ENCODE measurements at places on chromosomes 2 and 18. TPM values are rescaled to one million over a fixed set of nuclear protein-coding genes. Genes with fewer than 3 reads are reported as not detected.

TCF23 gene
- 0.49 TPM for polyA plus RNA-seq

DNA sequence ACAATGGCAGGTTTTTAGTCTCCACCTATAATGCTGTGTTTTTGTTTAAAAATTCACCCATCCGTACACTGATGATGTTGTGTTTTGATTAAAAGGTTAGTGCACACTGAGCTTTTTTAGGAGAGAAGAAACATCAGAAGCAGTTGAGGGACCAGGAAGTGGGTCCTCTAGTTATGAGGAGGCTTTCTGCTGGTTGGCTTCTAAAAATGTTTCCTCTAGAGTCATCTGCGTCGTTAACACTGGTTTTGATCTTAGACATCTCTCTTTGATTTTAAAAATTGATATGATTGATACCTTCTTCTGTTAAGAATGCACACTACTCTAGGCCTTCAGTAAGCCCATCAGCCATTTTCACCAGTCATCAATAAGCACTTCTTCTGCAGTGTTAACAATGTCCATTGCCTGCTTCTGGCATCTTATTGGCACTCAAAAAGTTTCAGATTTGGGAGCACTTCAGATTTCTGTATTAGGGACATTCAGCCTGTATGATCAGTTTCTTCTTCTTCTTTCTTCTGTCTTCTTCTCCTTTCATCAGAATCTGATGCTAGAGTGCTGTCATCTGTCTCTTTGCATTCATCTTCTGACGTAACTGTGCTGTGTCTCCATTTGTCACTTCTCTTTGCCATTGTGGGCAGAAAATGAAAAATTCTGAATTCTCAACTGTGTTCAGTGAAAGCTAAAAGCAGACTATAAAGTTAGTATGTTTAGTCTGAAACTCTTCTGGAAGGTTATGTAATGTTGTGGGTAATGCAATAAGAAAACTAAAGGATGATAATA lies 56.3 kb downstream of the PHLPP1 start:
- no peak for DNase-seq

- no peak for DNase-seq
Measured at GRCh38 chr2:168742258-168742932, 60.0 kb upstream of the NOSTRIN start.

MPHOSPH10 gene
- polyA plus RNA-seq: 29.2 TPM

DNA sequence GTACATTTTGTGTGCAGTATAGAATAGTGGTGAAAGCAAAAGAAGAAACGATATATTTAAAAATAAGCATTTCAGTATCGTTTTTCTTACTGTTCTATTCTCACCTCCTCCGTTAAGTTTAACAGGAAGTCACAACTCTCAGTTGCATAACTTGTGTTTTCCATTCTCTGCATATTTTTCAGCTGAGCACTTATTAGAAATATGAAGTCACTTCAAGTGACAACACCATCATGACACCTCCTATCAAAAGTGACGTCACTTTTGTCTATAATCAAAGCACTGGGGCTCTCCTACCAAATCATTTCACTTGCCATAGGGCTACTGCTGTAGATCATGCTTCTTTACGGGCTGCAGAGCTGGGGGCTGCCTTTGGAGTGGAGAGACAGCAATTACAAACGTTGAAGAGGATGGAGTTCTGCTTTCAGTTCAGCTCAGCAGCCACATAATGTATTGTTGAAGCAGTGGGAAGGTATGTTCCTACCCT lies 36.3 kb downstream of the STAT4 start:
- DNase-seq: no peak

- no peak for DNase-seq
Measured at GRCh38 chr2:200930947-200931626, 32.4 kb downstream of the ORC2 start.

DNA sequence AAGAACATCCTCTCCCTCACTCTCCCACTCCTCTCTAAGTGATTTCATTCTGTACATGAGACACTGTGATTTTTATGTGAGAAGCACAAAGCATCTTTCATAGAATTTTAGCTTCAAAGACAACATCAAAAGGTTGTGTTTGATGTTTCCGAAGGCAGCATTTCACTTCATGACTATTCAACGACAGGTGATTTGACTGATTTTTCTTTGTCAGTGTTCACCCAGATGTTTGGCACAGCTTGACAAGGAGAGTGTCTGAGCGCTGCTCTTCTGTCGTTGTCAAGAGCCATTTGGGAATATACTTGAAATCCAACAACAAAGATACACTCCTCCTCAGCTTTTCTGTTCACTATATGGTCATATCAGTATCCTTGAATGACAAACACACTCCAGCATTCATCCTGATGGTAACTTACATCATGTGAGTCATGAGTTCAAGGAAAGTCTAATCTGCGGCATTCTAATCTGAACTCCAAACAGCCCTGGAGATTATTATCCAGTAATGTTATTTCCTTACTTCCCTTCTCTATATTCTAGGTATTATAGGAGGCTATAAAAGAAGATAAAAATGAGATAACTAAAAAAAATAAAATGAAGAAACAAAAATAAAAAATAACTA lies 45.9 kb upstream of the ST6GAL2 start:
- DNase-seq: no peak

FOXI3 gene
- 0.05 TPM for polyA plus RNA-seq
